Iris pigment epithelial cell (primary cell): ENCODE measurements at places on chromosomes 6 and 20.
A peak's percentile ranks its signal among the peaks of the same experiment; 100 is the strongest.

GRCh38 chr20:37235065-37235464, 26.5 kb downstream of the GHRH start:
- DNase-seq, result no peak

- peak; percentile 37 for DNase-seq
These were observed 196.4 kb upstream of the ZNF184 start for GRCh38 chr6:27669295-27669623.

DNA sequence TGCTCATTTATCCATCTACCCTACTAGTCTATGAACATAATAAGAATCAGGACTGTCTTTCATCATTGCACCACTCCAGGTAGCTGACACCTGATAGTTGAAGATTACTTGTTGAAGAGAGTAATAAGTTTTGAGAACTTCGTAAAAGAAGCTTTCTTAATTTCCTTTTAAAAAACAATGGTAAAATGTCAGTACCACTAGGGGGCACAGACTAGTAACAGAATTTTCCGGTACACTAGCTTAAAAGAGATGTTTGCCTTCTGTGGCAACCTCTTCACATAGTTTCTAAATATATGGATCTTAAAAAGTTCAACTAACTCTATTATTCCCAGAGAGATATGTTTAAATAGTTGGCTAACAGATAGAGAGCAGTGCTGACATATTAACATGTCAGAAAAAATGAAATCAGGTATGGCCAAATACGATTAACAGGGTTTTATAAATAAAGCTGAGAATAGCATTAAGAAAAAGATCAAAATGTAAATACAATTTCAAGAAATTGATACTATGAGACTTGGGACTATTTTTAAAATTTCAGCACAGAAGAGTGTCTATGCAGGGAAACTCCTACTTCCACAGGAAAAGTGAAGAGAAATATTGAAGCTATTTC, 5.4 kb upstream of the KCNQ5 start:
- peak; percentile 50 for DNase-seq

DNA sequence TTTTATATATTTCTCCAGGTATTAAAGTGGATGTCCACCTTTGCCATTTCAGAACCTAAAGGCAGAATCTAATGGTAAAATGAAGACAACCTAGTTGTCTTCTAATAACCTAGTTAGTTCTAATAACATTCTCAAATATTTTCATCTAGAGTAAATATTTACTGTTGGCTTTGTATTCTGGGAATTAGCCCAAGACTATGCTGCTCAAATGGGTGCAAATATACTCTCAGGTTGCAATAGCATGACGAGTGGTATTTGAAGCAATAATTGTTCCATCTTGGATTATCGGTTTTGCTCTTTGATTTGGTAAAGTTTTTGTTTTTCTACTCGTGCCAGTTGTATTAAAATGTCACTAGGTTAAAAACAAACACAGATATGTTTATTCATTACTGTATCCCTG, 21.0 kb upstream of the RSPH4A start:
- DNase-seq, result no peak

- peak; percentile 64 for DNase-seq
These were observed 60.0 kb downstream of the PTPN1 start for GRCh38 chr20:50569864-50570836.

- DNase-seq, result no peak
These were observed 4.0 kb upstream of the CNKSR3 start for GRCh38 chr6:154514481-154514880.

- no peak for DNase-seq
These were observed 341.6 kb downstream of the NRN1 start for GRCh38 chr6:5665173-5665572.

GRCh38 chr6:143408787-143409162, 41.7 kb downstream of the ADAT2 start:
- DNase-seq, result no peak
